Activated naive CD4-positive, alpha-beta T cell treated with anti-CD3 and anti-CD28 coated beads, Interleukin-2, amount 10 ng/mL, durations not matched to agents 7 days and 5 days (primary cell): ENCODE measurements at places on chromosomes 3 and 15.

- no peak for DNase-seq
These were observed 1588.2 kb downstream of the SI start for GRCh38 chr3:163490119-163490518.

- DNase-seq = no peak
These were observed 2.2 kb upstream of the BBX start for GRCh38 chr3:107520535-107520934.

DNA sequence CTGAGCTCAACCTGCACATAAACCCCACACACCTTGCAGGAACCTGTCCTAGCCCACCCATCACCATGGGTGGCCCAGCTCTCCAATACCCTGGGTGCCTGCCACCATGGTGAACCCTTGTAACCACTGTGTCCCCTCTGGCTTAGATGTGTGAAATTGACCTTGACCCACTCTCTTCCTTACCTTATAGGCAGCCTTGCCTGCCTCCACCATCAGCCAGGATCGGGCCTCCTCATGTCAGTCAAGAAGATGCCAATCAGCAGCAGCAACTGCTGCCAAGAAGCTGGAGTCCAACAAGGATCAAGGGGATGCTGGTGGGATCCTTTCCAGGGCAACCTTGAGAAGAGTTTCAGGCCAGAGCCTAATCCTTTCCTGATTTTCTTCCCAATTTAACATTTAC is 8.8 kb upstream of the CYP11A1 start:
- DNase-seq = no peak

- DNase-seq = peak; percentile 37
These were observed 21.4 kb downstream of the FEM1B start for GRCh38 chr15:68298882-68299381.

DNA sequence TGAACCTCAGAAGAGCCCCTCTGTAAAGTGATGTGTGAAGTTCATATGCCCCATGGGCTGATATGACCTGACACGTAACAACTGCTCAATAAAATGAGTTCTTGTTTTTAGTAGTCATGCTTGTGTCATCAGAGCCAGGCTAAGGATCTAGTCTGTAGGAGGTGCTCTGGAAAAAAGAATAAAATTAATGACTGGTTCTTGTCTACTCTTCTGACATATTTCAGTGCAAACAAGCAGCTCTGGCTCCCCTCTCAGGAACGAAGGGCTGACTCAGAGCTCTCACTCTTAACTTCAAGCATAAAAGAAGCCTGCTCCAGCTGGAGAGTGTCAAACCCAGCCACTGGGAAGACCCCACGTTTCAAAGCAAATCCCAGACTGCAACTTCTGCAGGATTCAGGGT is 77.0 kb downstream of the LRIG1 start:
- no peak for DNase-seq

- no peak for DNase-seq
These were observed 223.9 kb upstream of the TPM1 start for GRCh38 chr15:62818691-62819090.

GRCh38 chr3:190180268-190180667 is 59.6 kb upstream of the P3H2 start:
- no peak for DNase-seq
